ENCODE measurements at places on chromosomes 3 and 15.

- DNase-seq, result no peak
Observed at GRCh38 chr3:116200956-116201690, 244.2 kb downstream of the LSAMP start.

DNA sequence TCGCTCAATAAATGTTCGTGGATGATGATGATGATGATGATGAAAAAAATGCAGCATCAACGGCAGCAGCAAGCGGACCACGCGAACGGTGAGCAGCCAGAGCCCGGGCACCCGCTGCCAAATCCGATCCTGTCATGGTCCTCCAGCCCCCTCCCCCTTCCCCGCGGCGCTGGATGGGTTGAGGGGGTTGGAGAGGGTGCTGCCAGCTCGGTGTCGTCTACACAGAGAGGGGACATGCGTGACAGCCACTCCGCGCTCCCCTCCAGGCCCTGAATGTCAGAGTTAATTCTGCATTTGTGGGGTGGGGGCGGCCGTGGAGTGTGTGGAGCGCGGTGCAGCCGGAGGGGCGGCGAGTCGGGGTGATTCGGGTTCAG lies 722 bp downstream of the CACNA1D start:
- DNase-seq, result no peak

GRCh38 chr15:49902685-49903501 lies 216.1 kb downstream of the ATP8B4 start:
- DNase-seq, result no peak

- DNase-seq, result no peak
Observed at GRCh38 chr3:11583235-11583634, 60.5 kb downstream of the VGLL4 start.

DNA sequence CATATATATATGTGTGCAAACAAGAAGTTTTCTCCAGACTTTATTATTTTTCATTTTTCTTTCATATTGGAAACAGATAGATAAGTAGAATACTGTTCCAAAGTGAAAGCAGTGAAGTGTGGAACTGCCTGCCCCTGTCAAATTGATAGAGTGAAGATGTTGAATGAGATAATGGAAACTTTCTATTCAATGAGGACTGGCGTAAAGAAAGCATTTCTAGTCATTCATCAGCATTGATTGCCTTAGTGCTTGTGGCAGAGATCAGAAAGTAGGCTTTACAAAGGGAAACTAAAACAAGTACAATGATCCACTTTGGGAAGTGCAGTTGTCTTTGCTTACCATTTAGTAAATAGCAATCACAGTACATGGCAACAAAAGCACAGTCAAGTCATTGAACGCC lies 300.0 kb downstream of the CADM2 start:
- no peak for DNase-seq

GRCh38 chr3:165885558-165886270 lies 48.5 kb upstream of the BCHE start:
- no peak for DNase-seq

DNA sequence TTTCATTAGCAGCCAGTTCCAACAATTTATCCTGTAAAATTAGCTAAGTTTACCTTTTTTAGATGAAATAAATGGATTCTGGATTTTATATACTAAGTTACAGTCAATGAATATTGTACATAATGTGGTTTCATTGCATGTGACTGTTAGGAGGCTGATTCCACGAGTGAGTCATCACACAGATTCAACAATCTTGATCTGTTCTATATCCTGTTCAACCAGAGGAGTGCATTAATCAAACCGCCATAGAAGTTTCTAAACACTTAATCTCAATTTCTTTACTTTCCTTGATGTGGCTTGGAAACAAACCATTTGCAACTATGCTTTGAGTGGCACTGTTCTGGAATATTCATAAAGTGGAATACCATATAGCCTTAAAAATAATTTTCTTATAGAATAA lies 15.3 kb downstream of the DNAJC13 start:
- DNase-seq, result no peak

GRCh38 chr15:80567721-80568157 lies 127.4 kb upstream of the ABHD17C start:
- peak; percentile 49 for DNase-seq

GRCh38 chr3:31984321-31984720 lies 2.8 kb downstream of the ZNF860 start:
- no peak for DNase-seq

DNA sequence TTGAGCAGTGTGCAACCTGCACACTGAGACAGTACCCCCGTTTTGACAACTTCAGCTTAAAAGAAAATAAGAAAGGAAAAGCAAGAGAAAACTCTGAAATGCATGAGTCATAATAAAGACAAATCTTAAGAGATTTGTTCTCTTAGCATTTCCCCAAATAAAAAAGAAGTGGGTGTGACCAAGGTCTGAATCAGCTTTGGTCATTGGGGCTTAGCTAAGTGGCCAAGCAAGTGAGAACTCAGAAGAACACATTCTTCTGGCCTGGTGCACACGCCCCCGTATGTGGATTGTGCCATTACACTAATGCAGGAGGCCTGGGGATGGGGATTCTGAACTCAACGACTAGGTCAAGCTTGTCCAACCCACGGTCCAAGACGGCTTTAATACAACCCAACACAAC lies 56.9 kb upstream of the PDZRN3 start:
- no peak for DNase-seq

DNA sequence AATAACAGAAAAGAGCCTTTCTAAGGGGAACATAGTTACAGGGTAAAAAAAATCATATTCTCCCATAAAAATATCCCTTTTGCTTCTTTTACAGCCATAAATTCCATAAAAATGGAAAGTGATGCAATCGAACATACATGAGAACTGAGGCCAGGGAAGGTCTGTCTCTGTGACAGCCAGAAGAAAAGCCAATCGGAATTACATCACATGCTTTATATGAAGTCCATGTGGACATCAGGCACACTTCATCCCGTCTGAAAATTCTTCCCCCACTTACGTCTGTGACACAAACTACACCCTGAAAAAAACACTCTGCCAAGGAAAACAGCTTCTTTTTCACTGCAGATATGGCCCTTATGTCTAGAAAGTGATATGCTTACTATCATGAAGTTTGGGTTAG lies 323.5 kb downstream of the ERC2 start:
- DNase-seq, result no peak

- DNase-seq, result no peak
Observed at GRCh38 chr15:91860498-91860897, 7.0 kb downstream of the SLCO3A1 start.

- no peak for DNase-seq
Observed at GRCh38 chr15:40436116-40436891, 4.4 kb upstream of the BAHD1 start.

DNA sequence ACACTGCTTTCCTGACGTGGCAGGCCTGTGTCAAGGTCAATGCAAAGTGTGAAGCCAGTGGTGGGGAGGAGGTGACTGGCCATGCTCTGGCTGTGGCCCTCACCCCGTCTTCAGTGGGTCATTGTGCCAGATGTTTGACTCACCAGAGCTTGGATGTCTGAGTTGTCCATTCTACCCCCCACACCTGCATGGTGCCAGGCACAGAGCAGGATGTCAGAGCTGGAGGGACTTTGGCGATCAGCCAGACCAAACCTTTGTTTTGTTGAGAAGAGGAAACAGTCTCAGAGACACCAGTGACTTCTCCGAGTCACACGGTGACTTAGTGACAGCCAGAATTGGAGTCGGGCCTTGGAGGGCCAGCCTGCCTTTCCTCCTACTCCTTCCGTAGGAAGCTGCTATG lies 49.5 kb downstream of the SMAD6 start:
- no peak for DNase-seq

Measured in GM10248 (cell line).